KBM-7 (cell line): ENCODE measurements at places on chromosomes 5 and 9.

GRCh38 chr5:10475931-10476676, 34.4 kb downstream of the ROPN1L start:
- no peak for DNase-seq

DNA sequence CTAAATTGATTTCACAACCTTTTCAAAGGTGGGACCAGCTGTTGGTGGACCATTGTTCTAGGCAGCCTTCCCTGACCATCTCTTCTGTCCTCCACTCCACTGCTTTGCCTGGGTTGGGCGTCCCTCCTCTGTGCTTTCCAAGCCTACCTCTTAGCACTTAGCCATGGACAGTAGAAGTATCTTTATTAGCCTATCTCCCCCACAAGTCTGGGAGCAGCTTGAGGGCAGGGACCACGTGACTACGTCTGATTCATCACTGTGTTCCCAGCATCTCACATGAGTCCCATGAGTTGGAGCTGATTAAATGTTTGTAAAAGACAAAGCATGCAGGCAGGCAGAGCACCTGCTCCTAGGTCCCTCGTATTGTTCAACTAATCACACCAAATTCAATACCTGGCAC, 20.9 kb downstream of the MORN5 start:
- DNase-seq: no peak

DNA sequence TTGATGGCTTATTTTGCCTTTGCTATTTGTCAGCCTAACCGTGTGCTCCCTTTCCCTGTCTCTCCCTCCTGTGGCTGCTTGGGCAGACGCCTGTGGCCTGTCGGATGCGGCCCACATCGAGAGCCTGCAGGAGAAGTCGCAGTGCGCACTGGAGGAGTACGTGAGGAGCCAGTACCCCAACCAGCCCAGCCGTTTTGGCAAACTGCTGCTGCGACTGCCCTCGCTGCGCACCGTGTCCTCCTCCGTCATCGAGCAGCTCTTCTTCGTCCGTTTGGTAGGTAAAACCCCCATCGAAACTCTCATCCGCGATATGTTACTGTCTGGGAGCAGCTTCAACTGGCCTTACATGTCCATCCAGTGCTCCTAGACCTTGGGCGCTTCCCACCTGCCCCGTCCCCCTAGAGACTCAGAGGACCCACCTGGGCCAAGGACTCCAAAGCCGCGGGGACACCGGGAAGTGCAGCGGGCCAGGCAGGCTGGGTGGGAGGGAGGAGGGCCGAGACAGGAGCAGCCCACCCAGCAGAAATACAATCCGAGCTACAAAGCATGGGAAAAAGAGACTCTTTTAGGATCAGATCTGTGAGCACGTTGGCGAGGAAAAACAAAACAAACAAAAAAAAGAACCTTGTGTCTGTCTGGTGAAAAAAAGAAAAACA, 10.6 kb downstream of the NR2F1 start:
- no peak for DNase-seq

- DNase-seq: no peak
Observed at GRCh38 chr5:132099076-132099748, 25.6 kb downstream of the CSF2 start.

GRCh38 chr9:133604856-133605255, 4.3 kb downstream of the FAM163B start:
- DNase-seq: no peak
